T-helper 17 cell (primary cell): ENCODE measurements at places on chromosomes 13 and 19. TPM values are rescaled to one million over a fixed set of nuclear protein-coding genes. Genes with fewer than 3 reads are reported as not detected.

GRCh38 chr13:97567510-97568243 is 133.7 kb downstream of the RAP2A start:
- DNase-seq, result no peak

DNA sequence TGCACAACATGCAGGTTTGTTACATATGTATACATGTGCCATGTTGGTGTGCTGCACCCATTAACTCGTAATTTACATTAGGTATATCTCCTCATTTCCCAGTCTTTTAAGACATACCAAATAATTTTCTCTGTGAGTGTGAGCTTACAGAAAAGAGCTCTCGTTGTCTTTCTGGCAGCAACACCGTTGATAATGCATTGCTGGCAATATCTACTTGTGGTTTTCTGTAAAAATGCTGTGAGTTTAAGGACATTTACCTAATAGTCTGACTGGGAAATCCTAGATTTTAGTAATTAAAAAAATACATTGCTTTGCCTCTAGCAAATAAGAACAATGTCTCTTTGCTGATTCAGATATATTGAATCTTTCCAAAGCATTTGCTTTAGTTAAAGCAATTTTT is 8.4 kb downstream of the IGFL3 start:
- DNase-seq, result no peak

DNA sequence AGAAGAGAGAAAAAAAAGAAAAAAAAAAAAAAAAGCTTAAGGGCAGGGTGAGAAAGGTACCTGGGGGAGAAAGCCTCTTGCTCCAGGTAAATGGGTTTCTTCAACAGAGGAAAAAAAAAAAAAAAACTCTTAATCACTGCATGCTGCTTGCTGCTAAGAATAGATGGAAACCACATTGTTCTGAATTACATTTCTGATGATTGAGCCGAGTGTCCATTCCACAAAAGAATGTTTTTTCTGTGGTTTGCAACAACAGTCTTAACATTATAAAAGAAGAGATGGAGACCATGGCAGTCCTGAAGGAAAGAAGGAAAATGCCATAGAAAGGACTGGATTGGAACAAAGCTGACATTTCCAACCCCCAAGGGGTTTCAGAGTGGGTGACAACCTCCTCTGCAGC is 1312.7 kb downstream of the SLITRK1 start:
- no peak for DNase-seq

DNA sequence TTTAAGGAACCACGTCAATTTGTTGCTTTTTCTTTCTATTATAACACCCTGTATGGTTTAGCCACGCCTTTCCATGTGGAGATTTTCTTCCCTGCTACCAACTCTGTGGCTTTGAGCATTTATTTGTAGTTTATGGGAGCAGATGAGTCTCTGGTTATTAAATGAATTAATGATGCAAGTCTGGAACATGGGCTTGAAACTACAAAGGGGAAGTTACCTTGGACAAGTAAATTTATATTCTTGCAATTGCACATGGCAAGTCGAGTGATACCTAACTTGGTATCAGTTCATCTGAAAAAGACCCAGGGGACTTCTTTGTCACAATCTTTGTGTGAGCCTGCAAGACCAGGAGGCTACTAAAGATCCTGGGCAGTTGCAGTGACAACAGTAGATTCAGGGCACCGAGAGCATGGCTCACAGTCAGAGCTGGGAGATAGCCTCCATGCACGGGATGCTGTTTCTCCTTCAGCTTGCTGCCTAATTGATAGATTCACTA is 24.4 kb downstream of the B3GLCT start:
- DNase-seq, result no peak

DNA sequence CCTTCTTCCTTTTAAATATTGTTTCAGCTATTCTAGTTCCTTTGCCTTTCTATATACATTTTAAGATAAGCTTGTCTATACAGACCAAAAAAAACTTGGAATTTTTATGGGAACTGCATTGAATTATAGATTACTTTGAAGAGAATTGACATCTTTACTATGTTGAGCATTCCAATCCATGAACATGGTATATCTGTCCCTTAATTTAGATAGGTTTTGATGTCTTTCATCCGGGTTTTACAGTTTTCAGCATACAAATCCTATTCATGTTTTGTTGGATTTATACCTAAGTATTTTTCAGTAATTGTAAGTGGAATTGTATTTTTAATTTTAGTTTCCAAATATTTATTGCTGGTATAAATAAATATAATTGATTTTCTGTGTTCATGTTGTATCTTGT is 12.2 kb upstream of the IFNL1 start:
- DNase-seq, result no peak

DNA sequence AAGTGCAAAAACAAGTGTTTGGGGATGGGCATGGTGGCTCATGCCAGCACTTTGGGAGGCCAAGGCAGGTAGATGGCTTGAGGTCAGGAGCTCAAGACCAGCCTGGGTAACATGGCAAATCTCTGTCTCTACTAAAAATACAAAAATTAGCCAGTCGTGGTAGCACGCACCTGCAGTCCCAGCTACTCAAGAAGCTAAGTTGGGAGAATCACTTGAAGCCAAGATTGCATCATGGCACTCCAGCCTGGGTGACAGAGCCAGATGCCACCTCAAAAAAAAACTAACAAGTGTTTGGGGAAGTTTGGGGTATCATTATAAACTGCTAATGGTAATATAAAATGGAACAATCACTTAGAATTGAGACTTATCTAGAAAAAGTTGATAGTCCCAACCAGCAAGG is 24.6 kb downstream of the XPO4 start:
- DNase-seq, result no peak

- no peak for DNase-seq
Measured at GRCh38 chr13:21080593-21080891, 19.2 kb upstream of the LATS2 start.

DNA sequence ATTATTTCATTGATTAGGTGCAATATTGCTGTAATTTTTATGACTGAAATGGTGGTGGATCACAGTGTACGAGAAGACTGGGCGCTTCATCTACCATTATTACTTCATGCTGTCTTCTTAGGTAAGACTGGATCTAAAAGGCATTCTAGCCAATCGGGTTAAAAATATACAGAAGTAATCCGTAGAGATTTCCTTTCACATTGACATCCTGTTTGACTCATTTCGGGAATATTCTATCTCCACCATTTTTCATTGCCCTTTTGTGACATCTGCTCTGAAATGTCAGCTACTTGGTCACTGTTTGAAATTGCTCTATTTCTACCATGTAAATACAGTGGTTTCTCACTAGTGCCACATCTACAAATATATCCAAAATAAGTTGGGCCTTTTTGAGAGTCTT is 90.2 kb downstream of the ZAR1L start:
- no peak for DNase-seq

DNA sequence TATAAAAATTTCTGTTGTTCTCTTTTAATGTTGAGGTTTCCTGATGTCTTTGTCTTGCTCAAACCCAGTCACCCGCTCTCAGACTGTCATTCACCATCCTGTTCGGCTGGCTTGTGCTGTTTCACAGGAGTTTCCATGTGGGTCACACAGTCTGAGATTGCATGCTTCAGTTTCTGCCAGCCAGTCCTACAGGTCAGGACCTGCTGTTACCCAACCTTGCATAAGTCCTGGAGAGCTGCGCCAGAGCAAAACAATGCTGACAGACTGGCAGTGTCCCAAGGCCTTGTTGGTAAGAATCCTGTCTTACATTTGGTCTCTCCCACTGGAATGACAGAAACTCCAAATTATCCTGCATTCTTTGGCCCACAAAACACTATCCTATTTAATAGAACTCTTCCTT is 340.0 kb upstream of the SLITRK5 start:
- DNase-seq, result no peak

DNA sequence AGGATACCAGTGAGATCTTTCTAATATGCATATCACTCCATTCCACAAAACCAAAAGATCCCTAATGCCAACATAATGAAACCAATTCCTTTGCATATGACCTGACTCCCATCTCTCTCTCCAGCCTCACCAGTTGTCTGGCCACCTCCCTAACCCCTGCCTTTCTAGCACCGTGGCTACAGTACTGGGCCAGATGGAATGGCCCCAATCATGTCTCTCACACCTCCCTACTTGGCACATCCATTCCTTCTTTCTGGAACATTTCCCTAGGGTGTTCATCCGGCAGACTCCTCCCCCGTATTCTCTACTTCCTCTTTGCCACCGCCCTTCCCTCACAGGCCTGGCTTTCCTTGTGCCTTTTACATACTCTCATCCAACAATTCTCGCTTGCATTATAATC is 62.0 kb downstream of the GPALPP1 start:
- no peak for DNase-seq

GRCh38 chr19:2807379-2808128 is 12.1 kb upstream of the ZNF554 start:
- no peak for DNase-seq

GRCh38 chr19:28396287-28396831 is 816.6 kb downstream of the UQCRFS1 start:
- DNase-seq, result no peak

DNA sequence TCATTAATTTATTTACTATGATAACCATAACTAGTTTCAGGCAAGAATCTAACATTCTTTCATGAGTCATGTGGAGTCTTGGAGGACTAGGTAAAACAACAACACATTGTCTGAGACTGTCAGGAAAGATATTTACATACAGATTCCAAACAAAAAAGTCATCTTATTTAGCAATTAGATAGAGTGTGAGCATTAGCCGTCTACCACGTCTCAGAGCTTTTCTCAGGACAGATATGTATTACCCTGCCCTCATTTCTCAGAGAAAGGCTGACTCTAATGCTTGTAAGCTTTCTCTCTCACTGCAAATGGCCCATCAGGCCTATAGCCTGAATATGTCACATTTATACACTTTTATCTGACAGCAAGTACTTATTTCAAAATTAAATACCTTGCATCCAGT is 312.1 kb upstream of the PCDH20 start:
- DNase-seq, result no peak

DNA sequence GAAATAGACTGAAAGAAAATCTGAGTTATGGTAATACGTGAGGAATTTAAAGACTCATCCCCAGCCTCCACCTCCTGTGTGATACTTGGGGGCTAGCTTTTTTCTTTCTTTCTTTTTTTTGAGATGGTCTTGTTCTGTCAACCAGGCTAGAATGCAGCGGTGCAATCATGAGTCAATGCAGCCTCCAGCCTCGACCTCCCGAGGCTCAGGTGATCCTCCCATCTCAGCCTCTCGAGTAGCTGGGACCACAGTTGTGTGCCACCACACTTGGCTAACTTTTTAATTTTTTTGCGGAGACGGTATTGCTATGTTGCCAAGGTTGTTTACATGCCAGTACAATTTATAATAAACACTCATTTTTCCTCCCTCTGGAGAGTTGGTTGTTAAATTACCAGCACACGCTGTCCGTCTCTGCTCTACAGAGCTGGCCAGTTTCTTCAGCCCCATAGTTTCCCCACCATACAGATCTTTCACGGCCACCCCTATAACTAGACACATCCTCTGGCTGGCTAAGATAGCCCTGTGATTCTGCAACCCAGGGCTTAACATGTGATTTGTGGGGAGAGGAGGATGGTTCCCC is 4.8 kb downstream of the TNFSF9 start:
- no peak for DNase-seq

- no peak for DNase-seq
Measured at GRCh38 chr13:91053318-91054065, 294.0 kb upstream of the MIR17HG start.

GRCh38 chr19:10380313-10381102 is at the start of gene TYK2:
Gene TYK2 (minus strand): TSS chr19:10380572. CDS start chr19:10378406, 2,166 bp downstream.
- peak; percentile 91 for DNase-seq

DNA sequence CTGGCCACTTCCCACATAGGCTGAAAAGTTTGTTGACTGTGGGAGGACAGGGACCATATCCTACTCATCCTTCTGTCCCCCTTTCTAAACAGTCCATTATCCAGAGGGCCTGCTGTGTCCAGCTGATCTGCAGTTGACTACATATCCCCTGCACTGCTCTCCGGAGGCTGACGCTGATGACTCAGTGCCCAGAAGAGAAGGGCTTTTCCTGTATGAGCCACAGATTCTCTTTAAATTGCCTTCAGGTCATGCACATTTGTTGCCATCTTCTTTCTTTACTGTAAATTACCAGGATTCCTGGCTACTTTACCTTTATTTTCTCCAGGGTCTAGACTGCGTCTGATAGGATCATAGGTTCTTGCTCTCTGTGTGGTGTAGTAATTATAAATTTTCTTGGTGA is 125.2 kb downstream of the LACC1 start:
- no peak for DNase-seq

- no peak for DNase-seq
Measured at GRCh38 chr19:53624771-53625545, 6.8 kb upstream of the DPRX start.

DNA sequence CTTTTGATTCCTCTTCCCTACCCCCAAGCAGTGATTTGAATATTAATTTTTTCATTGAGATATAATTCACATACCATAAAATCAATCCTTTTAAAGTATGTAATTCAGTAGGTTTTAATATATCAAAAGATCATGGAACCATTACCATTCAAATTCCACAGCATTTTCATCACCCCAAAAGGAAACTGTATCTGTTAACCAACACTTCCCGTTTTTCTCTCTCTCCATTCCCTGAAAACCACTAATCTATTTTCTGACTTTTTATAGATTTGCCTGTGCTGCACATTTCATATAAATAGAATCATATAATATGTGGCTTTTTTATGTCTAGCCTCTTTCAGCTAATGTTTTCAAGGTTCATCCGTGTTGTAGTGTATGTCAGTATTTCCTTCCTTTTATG is 107.1 kb downstream of the PAN3 start:
- DNase-seq, result no peak

- no peak for DNase-seq
Measured at GRCh38 chr13:31545616-31546015, 193.7 kb upstream of the RXFP2 start.

DNA sequence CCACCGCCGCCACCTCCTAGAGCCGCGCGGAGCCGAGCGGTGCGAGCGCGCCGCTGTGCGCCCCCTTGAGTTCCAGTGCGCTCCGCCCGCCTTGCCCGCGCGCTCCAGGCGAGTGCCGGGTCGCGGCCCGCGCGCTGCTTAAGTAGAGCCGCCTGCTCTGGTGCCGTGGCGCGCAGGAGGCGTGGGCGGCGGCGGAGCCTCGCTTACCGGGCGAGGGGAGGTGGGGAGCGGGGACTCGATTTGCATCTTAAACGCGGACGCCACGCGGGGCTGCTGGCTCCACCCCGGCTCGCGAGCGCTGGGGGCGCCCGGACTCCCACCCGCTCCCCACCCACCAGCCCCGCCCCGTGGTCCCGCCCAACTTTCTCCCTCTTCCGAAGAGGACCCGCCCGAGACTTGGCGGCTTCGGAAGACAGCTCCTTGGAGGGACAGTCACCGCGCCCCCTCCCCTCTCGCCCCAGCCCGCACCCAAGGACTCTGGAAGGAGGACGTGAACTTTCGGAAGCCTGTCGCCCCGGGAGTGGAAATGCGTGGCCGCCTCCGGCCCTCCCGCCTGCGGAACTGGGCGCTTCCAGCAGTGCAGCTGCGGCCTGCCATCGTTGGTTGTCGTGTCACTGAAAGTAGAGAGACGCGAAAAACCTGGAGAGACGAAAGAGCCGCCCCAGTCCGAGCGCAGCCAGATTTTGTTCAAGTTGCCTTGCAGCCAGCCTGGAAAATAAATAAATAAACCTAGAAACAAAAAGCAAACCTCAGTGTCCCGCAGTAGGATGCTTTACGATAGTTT is at the start of gene KCTD12:
Gene KCTD12 (minus strand): TSS at position 114 of the 784 bp plus-strand sequence. CDS start 257 bp downstream, outside the sequence.
- DNase-seq, result peak; percentile 65

- no peak for DNase-seq
Measured at GRCh38 chr13:41408746-41409145, 48.6 kb upstream of the RGCC start.

Gene SHANK1
- total RNA-seq, result not detected

Gene FCER2
- not detected for total RNA-seq

Gene TSHZ3
- total RNA-seq, result 0.68 TPM

Gene TUBB4A
- 1.5 TPM for total RNA-seq

Gene MBD3L5
- total RNA-seq, result not detected

Gene CYP2B6
- total RNA-seq, result not detected

Gene ZNF208
- 10.5 TPM for total RNA-seq

Gene WBP4
- 4.4 TPM for total RNA-seq
